ENCODE measurements at places on chromosomes 11 and 22.

GRCh38 chr11:12287374-12288211 lies 89.8 kb upstream of the PARVA start:
- peak; percentile 58 for DNase-seq

- DNase-seq: no peak
These were observed 124.2 kb upstream of the SEZ6L start for GRCh38 chr22:26045051-26045450.

DNA sequence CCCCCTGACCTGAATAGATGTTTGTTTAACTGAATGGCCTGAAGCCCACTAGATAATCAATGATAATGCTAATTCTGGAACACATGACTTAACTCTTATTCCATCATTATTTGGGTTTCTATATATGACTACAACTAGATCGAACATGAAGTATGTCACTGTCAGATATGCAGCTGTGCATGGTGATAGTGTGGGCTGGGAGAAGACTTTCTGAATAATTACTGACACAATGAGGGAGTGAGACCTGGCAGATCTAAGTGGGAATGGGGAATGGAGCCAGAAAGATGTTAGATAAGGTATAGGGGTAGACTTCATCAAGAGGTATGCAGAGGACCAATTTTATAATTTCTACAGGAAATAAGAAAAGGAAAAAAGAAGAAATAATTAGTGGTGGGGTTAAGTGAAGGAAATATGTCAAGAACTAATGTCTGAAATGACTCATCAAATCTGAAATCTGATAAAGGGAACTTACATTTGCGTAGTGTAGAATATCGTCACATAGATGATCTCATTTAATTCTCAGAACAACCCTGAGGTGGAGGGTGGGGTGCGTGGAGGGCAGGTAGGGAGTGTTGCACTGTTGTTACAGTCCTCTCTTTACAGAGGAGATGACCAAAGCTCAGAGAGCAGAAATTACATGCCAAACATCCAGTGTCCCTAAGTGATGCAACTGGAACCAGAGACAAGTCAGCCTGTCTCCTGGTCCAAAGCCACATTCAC lies 68.2 kb upstream of the EED start:
- DNase-seq: no peak

GRCh38 chr11:117010808-117011540 lies 87.3 kb downstream of the SIK3 start:
- no peak for DNase-seq

DNA sequence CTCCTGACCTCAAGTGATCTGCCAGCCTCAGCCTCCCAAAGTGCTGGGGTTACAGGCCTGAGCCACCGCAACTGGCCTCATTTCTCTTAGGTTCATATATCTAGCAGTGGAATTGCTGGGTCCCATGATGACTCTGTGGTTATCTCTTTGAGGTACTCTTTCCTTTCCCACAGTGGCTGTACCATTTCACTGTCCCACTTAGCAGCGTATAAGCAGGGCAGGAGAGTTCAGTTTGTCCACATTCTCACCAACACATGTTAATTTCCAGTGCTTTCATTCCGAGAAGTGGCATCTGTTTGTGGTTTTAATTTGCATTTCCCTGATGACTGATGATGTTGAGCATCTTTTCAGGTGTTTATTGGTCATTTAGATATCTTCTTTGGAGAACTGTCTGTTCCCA lies 16.4 kb downstream of the PRR5 start:
- no peak for DNase-seq

DNA sequence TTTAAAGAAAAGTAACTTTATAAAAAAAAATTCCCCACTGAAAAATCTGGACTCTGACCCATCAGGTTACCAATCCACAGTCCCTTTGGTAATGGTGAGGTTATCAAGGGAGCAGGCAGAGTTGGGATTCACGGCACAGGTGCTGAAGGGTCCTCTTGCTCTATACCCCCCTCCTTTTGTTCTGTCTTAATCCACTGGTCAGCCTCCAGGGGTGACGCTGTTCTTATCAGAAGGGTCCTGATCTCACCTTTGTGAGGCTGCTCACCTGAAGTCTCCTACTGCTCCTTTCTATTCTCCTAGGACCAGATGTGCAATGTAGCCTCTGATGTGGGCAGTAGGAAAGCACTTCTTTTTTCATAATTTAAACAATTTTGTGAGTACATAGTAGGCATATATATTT lies 80.6 kb upstream of the E2F8 start:
- no peak for DNase-seq

DNA sequence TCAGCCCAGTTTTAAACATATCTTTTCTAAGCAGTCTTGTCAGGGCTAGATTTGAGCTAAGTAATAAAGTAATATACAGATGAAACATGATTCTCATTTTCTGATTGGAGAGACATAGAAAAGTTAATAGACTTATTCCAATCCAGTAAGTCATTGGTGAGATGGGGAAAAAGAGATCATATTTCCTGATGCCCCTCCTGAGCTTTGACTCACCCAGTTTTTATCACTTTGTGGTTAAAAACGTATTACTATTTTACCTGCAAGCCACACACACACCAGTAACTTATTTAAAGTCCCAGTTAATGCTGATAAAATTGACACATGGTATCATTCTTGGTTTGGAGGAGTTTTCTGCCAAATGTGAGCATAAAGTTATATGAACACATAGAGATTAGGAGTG lies 306.8 kb downstream of the CADM1 start:
- DNase-seq: no peak

- peak; percentile 42 for DNase-seq
These were observed 108.8 kb upstream of the CD44 start for GRCh38 chr11:35029979-35030682.

- no peak for DNase-seq
These were observed 78.8 kb downstream of the RELT start for GRCh38 chr11:73454987-73455386.

DNA sequence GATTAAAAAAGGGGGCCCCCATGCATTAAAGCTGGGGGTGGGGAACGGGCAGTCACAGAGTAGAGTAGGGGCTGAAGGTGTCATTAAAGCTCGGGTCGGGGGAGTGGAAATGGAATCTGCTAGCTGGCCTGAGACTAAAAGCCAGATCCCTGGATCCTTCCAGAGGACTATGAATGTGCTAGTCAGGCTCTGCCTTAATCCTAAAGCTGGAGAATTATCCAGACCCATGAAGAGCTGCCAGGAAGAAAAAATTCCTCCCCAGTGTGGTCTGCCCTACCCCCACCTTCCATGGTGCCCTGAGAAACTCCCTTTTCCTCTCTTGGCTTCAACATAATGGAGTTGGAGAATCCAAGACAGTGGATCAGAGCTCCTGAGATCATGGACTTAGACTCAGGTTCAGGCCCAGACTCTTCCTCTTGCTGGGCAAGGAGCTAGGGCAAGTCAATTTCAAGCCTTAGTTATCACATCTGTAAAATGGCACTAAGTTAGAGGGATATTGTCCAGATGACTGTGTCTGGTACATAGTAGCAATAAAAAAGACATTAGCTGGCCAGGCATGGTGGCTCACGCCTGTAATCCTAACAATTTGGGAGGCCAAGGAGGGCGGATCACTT lies 24.0 kb upstream of the SMTN start:
- DNase-seq: no peak

DNA sequence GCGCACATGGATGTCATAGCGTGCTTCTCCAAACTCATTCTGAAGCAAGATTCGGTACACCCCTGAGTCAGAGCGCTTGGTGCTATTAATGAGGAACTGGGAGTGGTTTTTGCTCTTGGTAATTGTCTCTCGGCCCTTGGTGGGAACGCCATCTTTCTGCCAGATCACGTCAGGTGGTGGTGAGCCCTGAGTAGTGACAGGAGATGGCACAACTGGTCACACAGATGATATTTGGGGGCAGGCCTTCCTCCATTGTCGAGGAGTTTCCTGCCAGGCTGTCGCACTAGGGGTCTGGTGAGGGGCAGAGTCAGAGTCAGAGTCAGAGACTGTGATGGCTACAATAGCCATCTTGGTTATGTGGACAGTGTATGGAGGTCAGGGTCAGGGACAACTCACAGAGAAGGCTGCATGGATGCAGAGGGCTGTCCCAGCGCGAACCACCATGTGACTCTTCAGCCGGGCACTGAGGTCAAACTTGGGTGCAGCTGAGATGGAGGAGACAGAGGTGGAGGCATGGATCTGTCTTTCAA lies 9.3 kb downstream of the TMEM86A start:
- DNase-seq: no peak
